ENCODE measurements at places on chromosomes 4 and X.

DNA sequence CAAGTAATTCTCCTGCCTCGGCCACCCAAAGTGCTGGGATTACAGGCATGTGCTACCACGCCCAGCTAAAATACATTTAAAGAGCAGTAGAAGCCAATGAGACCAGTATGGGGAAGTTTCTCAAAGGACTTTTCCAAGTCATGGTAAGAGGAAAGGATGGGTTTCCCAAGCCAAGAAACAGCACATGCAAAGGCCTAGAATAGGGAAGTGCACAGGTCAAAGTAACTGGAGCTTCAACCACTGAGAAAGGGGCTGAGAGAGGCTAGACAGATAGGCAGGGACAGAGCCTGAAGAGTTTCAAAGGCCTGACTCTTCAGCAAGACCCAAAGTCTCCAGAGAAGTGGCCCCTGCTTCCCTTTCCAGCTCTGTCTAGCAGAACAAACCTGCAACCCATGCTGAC lies 162.1 kb downstream of the CORIN start:
- DNase-seq = no peak

- no peak for DNase-seq
Observed at GRCh38 chr4:8147231-8147970, 11.2 kb downstream of the ABLIM2 start.

GRCh38 chr4:128322986-128323385 lies 35.4 kb upstream of the PGRMC2 start:
- DNase-seq = no peak

DNA sequence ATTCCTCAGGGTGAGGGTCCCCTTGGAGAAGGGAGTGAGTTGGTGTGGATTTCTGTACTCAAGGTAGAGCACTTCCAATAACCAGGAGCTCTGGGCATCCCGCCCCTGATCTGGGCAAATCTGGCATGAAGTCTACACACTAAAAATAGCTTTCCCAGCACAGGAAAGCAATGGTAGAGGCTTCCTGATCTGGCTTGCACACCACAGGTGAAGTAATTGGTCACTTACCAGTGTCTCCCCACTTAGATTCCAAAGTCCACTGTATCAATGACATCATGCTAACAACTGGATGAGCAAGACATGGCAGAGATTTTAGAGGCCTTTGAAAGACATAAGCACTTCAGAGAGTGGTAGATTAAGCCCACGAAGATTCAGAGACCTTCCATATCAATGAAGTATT lies 17.8 kb upstream of the IDS start:
- no peak for DNase-seq

DNA sequence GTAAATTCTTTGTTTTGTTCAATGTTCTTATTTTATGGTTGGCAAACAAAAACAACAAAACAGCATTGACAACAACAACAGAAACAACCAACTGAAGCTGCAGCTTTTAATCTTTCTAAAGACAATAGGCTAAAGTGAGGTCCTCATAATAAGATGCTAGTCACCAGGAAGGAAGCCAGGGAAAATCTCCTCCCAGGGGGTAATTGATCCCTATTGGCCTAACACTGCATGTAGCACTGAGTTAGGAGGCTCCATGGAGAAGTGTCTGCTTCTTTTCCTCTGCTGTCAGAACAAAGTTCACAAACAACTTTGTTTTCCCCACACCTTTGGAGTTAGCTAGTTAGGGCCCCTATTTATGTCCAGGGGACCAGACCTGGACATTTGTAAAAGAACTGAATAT lies 4.7 kb upstream of the LRAT start:
- no peak for DNase-seq

GRCh38 chrX:29941287-29941686 lies 274.1 kb upstream of the MAGEB2 start:
- DNase-seq = peak; percentile 28

- DNase-seq = peak; percentile 1
Observed at GRCh38 chrX:109847257-109848187, 114.5 kb upstream of the ACSL4 start.

- DNase-seq = no peak
Observed at GRCh38 chrX:44061968-44062614, 88.9 kb upstream of the NDP start.

DNA sequence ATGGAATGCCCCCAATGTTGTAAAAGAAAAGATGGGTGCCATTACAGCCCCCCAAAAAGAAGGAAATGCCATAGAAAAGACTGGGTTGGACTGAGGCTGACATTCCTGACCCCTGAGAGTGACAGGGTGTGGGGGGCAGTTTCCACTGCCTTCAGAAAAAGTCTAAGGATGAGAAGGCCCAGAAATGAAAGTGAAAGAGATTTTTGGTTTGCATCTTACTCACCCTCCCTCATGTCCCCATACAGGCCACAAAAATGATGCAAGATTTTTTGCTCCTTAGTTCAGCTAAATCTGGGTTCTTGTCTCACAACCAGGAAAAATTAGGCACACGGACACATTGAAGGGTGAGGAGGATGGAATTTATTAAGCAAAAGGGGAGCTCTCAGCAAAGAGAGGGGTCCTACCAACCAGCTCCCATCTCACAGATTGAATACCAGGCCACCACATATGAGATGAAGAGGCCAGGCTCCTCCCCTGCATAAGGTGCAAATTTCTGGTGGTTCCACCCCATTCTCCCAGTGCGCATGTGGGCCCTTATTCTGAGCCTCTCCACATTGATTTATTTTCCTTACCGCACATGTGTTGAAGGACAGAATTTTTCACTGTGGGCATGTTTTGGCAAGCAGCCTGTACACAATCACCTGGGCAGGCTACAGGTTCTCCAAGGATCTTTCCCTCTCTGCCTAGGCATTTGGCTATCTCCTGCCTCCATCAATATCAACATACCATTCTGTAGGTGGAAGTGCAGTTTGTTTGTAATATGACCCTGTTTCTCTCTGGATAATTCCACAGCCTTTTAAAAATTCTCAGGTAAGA lies 18.8 kb downstream of the PPP4R3C start:
- no peak for DNase-seq

DNA sequence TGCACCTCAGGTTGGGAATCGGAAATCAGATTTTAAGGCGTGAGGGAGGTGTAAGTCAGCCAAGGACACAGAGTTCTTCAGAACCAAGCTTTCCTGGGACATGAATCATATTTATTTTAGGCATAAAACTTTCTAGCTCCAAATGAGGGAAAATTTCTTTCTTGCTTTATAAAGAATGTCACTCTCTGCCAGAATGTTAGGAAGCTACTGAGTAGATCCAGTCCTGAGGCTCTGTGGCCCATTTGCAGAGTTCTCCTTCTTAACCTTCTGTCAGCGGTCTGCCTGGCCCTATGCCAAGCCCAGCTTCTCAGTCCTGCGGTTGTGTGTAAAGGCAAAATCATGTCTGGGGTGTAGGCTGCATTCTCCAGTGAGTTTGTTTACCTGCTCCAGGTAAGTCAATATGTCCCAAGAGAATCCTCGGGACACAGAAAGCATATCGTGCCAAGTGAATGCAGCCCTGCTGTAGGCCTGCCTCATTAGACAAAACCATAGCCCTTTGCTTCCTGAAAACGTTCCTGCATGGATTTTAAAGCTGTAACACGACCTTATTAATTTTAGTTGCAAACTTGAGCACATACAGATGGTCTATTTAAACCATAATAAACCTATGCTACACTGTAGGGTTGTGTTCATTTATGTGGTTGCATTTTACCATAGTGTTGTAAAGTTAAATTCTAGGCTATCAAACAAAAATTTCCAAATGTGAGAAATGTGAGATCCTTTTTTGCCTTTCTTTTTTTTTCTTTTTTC lies 29.2 kb upstream of the CCNI start:
- peak; percentile 12 for DNase-seq

GRCh38 chrX:118497180-118497818 lies 1.7 kb downstream of the DOCK11 start:
- DNase-seq = no peak

All from brain (organoid and tissue), 16 donors.